ENCODE measurements at places on chromosomes 5 and 9.

- no peak for DNase-seq
Observed at GRCh38 chr5:96967400-96967799, 31.5 kb downstream of the LNPEP start.

DNA sequence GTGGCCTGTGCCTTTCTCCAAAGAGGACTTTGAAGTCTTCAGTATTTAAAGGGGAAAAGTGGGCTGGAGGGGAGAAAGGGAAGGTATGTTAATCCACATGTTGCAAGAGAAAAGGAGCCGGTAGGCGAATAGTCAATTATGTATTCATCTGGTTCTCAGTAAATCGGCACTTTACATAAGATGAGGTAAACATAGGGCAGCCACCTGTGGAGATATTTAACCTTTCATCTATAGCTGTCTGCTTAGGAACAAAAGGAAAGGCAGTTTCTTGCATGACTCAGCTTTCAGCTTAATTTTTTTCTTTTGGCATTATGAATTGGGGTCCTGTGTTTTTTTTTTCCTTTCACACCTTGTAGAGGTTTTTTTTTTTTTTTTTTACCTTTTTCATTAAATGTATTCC lies 42.2 kb downstream of the FGD3 start:
- DNase-seq: no peak

DNA sequence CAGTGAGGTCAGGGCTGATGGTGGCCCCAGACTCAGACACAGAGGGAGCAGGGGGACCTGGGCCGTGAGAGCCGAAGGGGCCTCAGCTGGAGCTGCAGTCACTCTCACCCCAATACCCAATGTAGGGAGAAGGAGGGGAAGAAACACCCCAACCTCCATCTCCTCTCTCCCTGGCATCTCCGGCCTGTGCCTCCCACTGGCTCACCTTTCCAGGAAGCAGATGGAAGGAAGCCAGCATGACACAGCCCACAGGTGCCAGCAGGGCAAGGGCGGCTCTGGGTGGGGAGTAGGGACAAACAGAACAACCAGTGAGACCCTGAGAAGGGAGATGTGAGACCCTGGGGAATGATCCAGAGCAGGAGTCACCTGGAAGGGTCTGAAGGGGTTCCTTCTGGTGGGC lies 3.0 kb upstream of the CRB2 start:
- DNase-seq: no peak

DNA sequence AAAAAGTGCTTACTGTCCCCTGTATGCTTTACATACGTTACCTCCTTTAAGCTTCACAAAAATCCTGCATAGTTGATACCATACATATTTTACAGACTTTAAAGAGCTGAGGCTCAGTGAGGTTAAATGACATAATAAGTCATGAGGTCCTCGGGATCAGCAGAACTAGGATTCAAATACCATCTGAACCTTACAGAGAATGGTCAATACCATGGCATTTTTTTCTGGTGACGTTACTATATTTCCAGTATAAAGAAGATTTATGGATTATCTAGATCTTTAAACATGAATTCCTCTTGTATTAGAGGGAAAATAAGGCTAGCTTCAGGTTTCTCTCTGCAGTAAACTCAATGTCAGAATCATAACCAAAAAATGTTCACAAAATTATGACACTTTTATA lies 153.7 kb upstream of the GPR151 start:
- DNase-seq: no peak

- DNase-seq: no peak
Observed at GRCh38 chr9:111180811-111181210, 142.5 kb upstream of the LPAR1 start.

Measured in retina (tissue), 1 donor.